CD4-positive, alpha-beta T cell treated with Interleukin-6 for 4 hours (primary cell): ENCODE measurements at places on chromosomes 4 and X.

DNA sequence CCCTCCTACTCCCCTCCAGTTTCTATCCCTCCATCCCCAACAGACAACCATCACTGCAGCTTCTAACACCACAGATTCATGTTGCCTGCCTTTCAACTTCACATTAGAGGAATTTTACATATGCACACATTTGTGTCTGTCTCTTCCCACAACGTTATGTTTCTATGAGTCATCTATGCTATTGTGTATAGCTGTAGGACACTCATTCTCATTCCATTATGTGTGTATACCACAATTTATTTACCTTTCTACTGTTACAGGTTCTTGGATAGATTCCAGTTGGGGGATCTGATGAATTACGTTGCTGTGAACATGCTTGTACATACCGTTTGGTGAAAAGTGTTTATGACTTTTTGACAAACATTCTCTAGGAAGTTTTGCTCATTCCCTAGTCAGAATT is 58.8 kb upstream of the TRPC3 start:
- no peak for DNase-seq

GRCh38 chr4:12244973-12245372 is 816.3 kb upstream of the HS3ST1 start:
- DNase-seq: no peak

- no peak for DNase-seq
Observed at GRCh38 chrX:29941287-29941686, 274.1 kb upstream of the MAGEB2 start.

GRCh38 chr4:79918292-79918691 is 154.7 kb downstream of the ANTXR2 start:
- no peak for DNase-seq

DNA sequence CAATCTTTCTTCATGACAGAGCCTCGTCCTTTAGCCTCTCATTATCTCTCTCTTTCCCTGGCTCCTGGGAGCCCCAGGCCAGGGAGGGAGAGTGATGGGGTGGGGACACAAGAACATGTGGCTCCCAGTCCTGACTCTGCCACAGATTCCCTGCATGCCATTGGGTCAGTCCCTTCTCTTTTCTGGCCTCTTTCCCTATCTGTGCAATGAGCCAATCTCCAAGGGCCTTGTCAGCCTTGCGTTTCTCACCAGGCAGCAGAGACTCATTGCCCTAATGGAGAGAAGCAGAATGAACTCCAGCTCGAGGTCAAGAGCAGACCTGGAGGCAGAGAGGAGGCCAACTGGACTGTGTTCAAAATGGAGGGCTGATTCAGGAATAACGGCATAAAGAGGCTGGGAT is 38.4 kb upstream of the PJA1 start:
- no peak for DNase-seq

DNA sequence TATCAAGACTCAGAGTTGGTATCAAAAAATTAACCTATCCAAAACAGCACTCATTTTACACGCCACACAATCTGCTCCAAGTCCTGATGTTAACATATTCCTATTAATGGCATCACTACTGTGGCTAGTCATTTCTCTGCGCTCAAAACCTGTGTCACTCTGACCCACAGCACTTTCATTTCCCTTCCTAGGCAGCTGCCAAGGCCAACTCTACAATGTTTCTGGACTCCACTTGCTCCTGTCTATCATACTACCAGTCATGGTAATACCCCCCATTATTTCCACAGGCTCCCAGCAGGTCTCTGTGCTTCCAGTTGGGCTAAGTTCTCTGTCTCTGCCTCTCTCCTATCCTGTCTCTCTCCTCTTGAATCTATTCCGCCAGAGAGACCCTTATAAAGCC is 323.6 kb downstream of the NR3C2 start:
- no peak for DNase-seq

GRCh38 chr4:41880022-41880837 is 55.0 kb upstream of the TMEM33 start:
- no peak for DNase-seq

- no peak for DNase-seq
Observed at GRCh38 chr4:53007024-53007423, 144.9 kb downstream of the RASL11B start.

DNA sequence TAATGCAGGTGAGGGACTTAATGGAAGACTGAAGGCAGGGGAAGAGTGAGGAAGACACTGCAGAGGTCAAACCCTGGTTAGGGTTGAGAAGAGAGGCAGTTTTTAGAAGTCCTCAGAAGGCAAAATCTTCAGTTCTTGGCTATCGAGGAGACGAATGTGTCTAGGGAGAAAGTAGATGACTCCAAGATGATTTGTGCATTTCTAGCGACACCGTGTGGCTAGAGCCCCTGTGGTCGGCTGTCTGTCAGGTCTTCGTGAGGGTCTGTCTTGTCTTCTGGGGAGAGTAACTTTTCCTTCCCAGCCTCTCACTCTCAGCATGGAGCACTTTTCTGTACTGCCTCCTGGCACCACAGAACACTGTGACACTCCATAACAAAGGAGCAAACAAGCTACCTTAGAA is 458.1 kb downstream of the STIM2 start:
- DNase-seq: no peak

DNA sequence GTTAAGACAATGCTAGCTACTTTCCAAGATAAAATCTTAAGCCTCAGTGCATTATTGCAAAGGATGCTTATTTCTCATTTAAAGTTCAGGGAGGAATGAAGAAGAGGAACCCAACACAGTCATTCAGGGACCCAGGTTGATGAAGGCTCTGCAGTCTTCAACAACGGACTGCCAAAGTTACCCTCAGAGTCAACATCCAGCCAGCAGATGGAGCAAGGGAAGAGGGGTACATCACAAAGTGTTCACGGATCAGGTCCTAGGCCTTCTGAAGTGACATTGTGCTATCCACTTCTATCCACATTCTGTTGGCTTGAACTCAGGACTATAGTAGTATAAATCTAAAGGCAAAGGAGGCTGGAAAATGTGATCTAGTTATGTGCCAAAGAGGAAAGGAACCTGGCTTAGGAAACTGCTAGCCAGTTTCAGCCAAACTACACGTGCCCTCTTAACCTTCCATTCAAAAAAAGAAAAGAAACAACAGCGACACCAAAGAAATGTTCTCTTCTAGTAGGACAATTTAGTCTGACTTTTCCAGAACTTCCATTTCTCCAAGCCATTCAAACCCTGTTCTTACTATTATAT is 28.8 kb downstream of the NKX6-1 start:
- no peak for DNase-seq

DNA sequence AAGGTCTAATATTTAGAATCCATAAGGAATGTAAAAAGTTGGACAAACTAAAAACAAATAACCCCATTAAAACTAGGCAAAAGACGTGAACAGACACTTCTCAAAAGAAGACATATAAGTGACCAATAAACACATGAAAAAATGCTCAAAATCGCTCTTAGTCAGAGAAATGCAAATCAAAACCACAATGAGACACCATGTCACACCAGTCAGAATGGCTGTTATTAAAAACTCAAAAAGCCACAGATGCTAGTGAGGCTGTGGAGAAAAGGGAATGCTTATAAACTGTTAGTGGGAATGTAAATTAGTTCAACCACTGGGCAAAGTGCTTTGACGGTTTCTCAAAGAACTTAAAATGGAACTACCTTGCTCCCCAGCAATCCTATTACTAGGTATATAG is 674.3 kb upstream of the MAGEB2 start:
- DNase-seq: no peak

DNA sequence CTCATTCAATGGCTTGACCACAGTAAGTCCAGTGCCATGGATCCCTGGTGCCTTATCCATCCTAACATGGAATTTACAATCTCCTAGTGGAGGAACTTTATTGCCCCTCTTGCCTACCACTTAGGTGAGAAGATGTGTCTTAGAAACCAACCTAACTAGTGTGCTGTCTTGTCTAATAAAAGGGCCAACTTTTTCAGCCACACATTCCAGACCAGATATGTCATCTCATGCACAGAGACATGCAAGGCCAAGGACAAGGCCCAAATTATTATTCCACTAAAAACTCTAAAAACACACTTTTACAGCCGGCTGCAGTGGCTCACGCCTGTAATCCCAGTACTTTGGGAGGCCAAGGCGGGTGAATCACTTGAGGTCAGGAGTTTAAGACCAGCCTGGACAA is 10.6 kb upstream of the PRDX4 start:
- DNase-seq: no peak

DNA sequence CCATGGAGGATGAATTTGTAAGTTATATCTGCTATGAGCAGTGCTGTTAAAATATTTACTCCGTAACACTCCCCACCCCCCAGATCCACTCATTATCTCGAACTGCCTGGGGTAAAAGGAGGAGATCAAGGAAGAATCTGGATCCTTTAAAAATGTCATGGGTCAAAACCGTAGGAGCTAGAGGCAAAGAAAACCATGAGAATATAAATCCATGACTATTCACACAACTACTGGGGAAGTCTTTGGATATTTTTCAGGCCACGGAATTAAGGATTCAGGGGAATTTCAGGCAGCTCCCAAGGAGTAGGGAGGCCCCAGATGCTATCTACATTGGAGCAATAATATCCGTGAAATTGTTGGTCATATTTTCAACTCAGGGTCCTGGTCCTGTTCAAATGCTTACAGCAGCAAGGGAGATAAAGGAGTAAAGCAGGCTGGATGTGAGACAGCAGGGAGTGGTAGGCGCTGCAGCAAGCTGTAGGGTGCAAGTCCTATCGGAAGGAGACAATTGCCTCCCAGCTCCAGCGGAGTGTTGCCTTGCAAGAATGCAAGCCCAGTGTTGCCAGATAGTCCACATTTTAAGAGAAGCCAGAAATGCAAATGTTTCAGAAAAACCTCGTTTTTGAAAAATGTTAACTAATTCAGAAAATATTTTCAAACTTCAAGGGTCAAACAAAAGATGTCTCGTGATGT is 116.2 kb upstream of the KIT start:
- DNase-seq: no peak

GRCh38 chr4:176584031-176584606 is 208.6 kb downstream of the VEGFC start:
- DNase-seq: no peak

DNA sequence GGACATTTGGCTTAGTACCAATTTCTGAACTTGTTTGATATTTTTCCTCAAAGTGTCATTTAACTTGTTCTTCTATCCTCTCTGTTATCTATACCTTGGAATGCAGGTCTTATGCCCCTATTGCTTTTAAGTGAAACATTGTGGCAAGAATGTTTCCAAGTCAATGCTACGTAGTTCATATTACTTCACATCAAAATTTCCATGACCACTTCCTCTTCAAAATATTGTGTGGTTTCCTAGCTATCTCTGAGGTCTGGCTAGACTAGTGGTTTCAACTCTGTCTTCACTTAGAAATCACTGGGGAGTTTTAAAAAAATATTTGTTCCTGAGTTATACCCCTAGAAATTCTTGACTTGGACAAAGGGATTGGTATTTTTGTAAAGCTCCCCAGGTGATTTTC is 20.2 kb upstream of the RASGEF1B start:
- no peak for DNase-seq

GRCh38 chr4:150457802-150458201 is 124.1 kb upstream of the MAB21L2 start:
- no peak for DNase-seq

- DNase-seq: no peak
Observed at GRCh38 chr4:158065176-158065575, 107.6 kb downstream of the GASK1B start.

GRCh38 chrX:21806691-21807090 is 32.7 kb upstream of the MBTPS2 start:
- no peak for DNase-seq

DNA sequence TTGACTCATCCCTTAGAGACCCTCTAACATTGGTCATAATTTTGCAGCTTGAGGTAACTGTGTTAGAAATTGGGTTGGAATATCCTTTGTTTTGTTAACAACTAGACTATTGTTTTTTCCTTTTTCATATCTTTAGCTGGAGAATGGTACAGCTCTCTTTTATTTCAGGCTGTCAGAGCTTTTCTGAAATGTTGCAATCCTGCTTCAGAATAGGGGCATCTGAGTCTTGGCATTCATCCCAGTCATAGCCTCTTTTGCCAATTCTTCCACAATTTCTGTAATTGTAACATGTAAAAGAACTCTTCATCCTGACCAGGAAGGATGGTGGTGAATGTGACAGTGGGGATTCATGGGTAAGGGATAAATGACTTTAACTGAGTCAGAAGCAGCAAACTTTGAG is 128.7 kb downstream of the FHIP1A start:
- DNase-seq: no peak

DNA sequence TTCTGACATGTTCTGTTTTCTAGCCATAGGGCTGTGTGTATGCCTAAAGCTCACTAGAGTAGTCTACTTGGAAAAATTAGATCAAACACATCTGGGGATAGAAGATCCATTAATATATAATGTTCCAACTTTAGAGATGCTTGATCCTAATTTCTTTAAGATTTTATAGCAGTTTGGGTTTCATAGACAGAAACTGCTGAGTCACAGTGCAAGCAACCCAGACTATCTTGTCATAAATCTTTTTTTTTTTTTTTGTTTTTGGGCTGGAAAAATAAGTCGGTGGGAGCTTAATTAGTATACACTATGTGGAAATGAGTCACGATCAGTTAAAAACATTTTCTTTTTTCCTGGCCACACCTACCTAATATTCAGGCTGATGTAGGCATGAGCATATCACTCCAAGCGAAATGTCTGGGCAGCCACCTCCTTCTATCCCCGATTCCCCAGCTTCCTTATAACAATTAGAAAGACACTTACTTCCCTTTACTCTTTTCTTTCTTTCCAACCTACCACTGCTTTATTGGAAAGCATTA is 58.2 kb upstream of the CASK start:
- DNase-seq: no peak

DNA sequence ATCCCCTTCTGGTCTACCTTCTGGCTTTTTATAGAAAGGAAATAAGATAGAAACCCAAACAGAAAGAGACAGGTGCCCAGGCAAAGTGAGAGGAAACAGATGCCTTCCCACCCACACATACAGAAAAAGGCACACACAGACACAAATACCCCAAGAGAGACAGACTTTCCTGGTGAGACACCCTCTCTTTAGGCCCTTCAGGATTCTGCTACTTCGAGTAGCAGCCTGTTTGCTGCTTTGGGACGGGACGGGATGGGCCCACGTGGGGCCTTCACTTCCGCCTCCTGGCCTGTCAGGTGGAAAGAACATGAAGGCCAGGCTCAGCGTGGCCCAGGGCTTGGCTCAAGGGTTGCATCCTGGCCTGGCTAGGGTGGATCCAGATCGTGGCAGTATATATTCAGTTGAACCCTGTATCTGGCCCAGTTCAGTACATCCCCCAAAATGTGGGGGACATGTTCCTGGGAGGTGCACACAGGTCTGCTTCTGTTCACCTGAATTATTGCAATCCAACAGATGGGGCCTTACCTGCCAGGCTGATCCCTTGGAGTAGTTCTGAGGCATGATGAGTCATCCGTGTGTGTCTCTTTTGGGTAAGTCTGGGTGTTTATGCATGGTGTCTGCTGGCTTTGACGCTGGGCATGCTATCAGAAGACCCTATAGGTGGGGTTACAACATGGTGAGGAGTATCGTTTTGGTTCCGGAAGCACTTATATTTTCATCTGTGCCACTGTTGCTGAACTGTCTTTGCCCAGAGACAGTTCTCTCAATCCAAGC is 2.4 kb downstream of the ZNF275 start:
- DNase-seq: no peak

DNA sequence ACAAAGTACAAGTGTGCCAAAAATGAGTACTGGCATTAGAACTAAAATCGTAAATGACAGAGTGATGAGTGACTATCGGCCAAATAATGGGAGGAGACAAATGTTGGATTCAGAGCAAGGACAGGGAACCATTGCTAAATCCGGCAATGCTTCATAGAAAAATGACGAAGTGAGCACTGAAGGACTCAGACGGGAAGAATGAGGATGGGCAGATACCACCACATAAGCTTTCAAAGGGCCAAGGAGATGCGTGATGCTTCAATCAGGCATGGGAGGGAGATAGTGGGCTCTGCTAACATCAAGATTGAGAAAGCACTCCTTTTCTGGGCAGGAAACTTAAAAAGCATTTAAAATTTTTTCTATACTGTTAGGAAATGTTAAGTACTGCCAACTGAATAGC is 21.6 kb downstream of the RBBP7 start:
- no peak for DNase-seq
